ENCODE measurements at places on chromosomes 12 and 14.

GRCh38 chr12:46499901-46500300 is 127.3 kb upstream of the SLC38A2 start:
- no peak for DNase-seq

DNA sequence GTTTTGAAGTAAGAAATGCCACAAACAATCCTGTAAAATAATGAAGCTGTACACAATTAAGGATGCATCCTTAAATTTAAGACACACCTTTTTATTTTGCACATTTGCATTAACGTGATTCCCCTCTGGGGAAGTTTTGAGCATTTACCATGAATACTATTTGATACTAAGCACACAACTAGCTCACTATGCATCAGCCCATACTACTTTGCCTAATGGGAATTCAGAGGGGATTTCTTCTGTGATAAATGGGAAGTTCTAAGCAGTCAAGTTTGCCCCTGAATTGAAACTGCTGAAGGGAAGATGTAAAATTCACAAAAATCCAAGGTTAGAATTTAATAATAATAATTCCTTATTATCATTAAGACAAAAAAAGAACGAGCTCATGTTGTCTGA is 27.4 kb downstream of the SINHCAF start:
- DNase-seq = no peak

DNA sequence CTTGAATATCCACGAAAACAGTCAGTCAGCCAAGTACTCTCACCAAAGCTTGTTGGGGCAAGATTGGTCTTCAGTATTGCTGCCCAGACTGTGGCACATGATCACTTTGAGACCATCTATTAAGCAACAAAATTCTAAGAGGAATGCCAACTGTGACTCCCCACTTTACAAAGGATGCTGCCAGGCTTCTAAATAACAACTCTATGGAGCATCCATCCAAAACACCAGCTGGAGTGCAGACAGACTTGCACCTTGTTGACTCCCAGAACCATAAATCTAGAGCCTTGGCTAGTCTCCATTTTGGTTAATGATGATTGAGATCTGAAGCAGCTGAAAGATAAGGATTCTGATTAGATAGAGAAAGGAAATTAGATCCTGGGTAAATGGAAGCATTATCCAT is 132.8 kb downstream of the DIO2 start:
- DNase-seq = no peak

- DNase-seq = no peak
Observed at GRCh38 chr12:66236969-66237368, 48.0 kb downstream of the IRAK3 start.

DNA sequence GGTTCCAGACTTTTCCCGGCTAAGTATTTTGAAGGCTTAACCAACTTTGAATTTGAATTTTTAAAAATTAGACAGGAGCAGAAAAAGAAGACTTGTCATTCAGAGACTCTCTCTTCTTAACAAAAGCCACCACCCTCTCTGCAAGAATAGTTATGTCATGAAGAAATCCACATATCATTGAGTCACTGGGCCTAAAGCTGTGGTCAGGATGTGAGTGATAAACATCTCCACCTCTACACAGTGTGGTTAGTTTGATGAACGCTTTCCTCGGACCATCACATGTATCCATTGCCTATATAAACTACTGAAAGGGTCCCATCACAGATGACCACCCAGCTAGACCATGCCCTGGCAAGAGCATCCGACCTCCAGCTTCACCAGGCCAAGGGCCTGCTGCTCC is 226.1 kb downstream of the KSR2 start:
- no peak for DNase-seq

DNA sequence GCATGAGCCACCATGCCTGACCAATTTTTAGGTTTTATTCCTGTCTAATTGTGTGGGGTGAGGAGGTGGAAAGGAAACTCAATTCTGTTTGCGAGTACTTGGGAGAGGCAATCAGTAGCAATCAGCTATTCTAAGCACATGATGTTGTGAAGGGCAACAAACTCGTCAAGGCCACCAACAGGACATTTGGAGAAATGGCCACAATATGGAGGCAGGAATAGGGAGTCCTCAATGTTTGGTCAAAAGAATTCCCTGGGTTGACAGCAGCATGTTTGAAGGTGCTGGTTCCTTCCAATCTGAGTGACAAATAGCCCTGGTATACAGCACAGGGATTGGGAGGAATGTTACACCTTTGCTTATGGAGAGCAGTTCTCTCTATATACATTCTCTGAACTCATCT is 32.7 kb upstream of the USP44 start:
- DNase-seq = no peak

- no peak for DNase-seq
Observed at GRCh38 chr12:112165624-112166023, 40.3 kb downstream of the TRAFD1 start.

- DNase-seq = no peak
Observed at GRCh38 chr14:38004610-38004879, 203.2 kb upstream of the SSTR1 start.

GRCh38 chr14:100408350-100409002 is 85.3 kb downstream of the SLC25A47 start:
- peak; percentile 90 for DNase-seq

DNA sequence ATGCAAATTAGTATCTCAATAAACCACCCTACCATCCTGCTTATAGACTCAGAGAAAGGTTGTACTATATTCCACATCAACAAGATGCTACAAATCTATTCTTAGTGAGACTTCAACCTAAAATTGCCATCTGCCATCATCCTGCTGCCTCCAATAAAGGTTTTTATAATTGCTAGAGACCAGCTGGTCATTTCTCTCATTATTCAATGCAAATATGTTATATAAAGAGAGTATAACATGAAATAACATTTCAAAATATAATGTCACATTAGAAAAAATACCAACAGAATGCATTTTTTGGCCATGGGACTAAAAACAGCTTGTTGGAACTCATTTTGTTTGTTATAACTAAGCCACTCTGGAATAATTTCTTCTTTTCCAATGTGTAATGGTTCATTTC is 247.3 kb downstream of the LRIG3 start:
- no peak for DNase-seq

DNA sequence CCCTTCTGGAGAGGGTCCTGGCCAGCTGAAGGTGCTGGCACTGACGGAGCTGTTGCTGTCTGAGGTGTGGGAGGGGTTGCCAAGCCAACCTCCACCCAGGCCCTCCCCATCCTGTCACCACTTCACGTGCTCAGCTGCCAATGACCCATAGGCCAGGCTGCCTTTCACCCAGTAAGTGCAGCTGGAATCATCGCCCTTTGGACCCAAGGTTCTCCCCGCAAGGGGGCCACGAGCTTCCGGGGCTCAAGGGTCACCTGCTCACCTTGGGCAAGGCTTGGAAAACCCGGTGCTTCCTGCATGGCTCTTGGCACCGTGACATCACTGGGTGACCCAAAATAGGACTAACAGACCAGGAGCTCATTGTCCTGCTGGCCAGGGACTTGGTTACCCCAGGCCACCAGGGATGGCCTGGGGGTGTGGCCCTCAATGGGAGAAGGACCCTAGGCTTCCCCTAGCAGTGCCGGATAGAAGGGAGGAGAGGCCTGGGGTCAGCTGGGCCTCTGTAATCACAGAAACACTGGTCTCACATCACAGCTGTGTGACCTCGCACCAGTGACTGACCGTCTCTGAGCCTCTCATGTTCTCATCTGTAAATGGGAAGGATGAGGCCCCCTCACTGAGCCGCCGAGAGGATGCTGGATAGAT is 51.3 kb downstream of the CCDC85C start:
- no peak for DNase-seq

- peak; percentile 100 for DNase-seq
Observed at GRCh38 chr12:25151476-25151875, 43.5 kb downstream of the DNAI7 start.

DNA sequence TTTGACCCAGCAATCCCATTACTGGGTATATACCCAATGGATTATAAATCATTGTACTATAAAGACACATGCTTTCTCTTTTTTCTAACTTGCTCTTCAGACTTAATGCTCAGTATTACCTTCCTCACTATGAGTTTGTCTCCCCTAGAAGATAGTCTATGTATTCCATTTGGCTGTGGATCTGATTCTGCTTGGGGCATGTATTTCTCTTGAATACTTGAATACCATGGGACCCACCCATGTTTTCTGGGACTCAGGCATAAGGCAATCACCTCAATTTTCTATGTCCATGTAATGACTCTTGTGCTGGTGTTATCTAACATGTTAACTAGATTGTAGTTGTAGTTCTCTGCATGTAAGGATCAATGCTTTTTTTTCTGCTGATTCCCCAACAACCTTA is 70.4 kb upstream of the PPM1H start:
- DNase-seq = no peak
